ENCODE measurements at places on chromosomes 11 and 22.

- no peak for DNase-seq
Observed at GRCh38 chr11:114008331-114008730, 33.4 kb downstream of the HTR3A start.

- DNase-seq, result no peak
Observed at GRCh38 chr11:40027720-40028119, 1431.7 kb downstream of the LRRC4C start.

DNA sequence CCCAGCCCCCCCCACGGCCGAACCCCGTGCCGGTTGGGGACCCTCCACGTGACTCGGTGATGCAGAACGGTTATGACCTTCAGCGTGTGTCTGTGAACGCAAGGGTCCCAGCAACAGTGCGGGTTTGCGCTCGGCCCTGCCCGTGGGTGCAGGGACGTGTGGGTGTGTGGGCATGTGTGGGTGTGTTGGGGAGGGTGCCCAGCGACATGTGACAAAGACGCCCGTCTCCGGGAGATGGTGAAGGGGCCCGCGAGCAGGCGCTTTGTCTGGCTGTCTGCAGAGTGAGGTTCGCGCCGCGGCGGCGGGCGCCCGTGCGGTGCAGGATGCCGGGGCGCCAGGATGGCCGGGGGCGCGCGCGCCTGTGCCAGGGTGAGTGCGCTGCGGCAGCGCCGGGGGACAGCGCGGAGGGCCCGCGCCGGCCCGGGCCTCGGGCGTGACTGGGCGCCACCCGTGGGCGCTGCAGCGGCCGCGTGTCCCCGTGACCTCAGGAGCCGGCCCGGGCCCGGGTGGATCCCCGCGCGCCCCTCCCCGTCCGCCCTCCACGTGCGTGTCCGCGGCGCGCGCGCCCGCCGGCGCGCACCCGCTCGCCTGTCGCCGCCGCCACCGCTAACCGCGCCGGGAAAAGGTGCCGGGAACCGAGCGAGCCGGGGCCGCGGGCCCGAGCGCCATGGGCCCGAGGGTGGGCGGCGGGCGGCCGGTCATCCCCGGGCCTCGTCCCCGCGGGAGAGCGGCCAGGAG, at the start of gene LRFN4:
Gene LRFN4 (plus strand): TSS at position 569 of the 738 bp plus-strand sequence. CDS start 681 bp downstream, outside the sequence.
- peak; percentile 91 for DNase-seq

DNA sequence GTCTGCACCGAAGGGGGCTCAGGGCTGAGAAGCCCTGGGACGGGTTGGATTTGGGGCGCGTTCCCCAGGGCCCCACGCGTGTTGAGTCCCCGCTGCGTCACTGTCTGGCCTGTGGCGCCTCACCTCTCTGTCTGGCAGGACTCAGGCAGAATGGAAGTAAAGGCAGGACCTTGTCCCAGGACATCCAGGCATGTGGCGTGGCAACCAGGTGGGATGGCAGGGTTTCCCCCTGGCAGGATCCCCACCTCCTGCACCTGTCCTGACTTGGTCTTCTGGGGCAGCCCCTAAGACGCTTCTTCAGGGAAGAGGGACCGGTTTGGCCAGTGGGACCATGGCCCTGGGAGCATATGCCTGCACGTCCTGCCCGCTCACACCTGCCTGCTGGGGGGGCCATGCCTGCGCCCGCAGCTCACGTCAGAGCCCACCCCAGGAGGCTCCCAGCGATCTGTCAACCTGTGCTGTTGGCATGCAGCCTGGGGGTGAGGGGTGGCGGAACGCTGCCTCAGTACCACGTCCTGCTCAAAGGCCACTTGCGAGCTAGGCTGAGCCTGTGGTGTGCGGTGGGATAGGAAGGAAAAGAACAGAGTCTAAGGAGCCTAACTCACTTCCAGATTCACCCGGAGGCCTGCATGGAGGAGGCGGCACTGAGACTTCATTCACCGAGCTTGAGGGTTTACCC, 72.7 kb downstream of the KCNQ1 start:
- no peak for DNase-seq

- DNase-seq, result peak; percentile 45
Observed at GRCh38 chr22:23847991-23848864, 9.4 kb upstream of the DERL3 start.

GRCh38 chr22:50162391-50162956, 8.1 kb upstream of the PANX2 start:
- DNase-seq, result no peak

- DNase-seq, result no peak
Observed at GRCh38 chr11:119374632-119375336, 6.7 kb downstream of the USP2 start.

DNA sequence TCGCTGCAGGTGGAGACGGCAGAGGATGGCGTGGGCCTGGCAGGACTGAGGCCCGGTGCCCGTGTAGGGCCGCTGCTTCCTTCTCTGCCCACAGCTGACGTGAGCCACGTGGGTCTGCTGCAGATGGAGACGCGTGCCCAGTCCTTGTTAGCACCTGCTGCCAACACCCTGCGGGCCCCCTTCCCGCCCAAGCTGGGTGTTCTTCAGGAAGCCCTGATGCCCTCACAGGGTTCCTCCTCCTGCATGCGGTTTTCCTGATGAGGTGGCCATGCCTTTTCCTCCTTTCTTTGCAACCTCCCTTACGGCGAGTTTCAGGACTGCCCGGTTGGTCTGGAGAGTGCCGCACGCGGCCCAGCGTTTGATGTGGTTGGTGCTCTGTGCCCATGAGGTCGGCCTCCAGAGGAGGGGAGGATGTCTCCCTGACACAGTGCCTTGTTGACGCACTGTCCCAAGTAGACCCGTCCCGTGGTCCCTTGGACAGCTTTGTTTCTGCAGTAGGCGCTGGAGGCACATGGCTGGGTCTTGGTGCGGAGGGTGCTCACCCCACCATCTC, 44.7 kb downstream of the AP2A2 start:
- peak; percentile 5 for DNase-seq

DNA sequence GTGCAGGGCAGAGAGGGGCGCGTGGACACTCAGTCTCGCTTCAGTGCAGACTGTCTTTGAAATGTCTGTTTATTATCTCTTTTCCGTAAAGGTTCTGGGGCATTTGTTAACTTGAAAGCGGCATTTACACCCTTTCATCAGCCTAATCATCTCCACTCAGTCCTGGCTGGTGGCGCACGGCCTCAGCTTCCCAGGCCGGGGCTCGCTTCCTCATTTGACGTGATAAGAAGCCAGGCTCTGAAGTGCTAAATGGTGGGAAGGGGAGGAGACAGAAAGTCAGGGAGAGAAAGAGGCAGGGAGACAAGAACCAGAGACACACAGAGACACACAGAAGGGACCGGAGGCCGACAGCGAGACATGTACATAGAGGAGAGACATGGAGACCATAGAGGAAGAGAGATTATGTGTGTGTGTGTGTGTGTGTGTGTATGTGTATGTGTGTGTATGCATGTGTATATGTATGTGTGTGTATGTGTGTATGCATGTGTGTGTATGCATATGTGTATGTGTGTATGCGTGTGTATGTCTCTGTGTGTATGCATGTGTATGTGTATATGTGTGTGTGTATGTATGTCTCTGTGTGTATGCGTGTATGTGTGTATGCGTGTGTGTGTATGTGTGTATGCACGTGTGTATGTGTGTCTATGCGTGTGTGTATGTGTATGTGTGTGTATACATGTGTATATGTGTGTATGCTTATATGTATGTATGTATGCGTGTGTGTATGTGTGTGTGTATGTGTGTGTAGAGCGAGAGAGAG, 101.5 kb downstream of the ST3GAL4 start:
- DNase-seq, result no peak

- DNase-seq, result no peak
Observed at GRCh38 chr11:94770563-94771120, 2.5 kb downstream of the AMOTL1 start.

- no peak for DNase-seq
Observed at GRCh38 chr11:46198245-46199240, 77.3 kb upstream of the PHF21A start.

DNA sequence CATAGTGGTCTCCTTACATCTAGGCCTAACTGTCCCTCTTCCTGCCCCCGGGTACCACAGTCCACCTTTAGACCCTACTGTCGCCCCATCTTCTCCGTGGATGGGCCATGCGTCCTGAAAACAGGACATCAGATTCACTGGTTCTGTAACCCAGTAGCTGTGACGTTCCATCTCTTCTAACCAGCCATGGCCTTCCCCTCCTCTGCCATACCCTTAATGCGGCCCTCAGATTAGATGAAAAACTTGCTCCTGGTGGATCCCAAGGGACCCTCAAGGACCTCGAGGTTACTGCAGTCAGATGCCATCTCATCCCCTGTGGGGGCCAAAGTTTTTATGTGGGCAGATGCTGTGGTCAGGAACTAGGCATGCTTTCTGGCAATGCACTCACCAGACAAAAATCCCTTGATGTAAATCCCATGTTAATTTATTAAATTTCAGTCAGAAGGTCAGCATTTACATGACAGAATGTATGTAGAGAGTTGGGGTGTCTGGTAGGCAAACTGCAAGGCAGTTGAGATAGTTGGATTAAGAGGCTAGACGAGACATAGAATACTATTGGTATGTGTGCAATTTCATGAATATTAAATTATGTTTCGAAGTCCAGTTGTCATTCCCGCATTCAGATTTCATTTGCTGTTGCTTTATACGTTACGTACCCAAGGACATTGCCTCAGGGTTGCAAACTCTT, 64.3 kb downstream of the WNT11 start:
- no peak for DNase-seq

DNA sequence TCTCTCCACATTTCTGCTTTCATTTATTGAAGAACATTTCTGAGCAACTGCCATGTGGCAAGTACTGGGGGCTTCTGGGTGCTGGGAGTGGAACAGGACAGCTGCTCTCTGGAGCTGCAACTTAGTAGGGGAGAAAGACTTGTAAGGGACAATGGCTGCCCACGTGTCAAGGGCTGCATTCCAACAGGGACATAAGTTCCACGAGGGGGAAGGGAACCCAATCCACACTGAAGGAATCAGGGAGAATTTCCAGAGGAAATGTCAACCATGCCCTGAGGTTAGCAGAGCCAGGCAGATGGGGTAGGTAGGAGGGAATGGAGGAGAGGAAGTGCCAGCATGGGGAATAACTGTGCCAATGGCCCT, 1.7 kb downstream of the MAPK8IP2 start:
- DNase-seq, result no peak

- no peak for DNase-seq
Observed at GRCh38 chr11:46761807-46762206, 42.8 kb downstream of the F2 start.

DNA sequence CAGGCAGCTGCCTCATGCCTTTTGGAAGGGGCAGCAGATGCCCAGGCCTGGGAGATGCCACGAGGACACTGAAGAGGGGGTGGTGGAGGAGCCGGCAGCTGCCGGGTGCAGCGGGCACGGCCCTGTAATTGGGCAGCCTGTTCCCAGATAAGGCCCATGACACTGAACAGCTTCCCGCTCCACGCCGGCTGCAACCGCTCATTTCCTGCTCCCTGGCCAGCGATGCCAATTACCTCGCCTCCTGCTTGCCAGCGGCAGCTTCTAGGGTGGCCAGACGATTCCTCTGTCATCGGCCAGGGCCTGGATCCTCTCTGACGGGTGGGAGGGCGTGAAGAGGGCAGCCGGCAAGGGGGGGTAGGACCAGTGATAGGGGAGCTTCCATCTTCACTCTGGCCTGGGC, 22.8 kb downstream of the FLRT1 start:
- no peak for DNase-seq

DNA sequence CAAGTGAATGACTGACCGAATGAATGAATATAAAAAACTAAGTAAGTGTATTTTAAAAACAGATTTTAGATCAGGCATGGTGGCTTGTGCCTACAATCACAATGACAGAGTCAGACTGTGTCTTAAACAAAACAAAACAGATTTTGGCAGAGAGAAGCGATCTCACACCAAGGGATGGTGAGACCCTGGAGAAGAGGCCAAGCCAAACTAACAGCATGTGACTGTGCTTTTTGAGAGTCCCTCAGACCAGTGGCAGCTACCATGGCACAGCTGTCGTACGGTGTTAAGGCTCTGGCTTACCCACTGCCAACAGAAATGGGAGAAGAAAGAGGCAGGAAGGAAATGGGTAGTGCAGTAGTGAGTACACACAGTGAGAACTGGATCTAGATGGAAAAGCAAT, 60.6 kb downstream of the SGSM3 start:
- DNase-seq, result no peak

DNA sequence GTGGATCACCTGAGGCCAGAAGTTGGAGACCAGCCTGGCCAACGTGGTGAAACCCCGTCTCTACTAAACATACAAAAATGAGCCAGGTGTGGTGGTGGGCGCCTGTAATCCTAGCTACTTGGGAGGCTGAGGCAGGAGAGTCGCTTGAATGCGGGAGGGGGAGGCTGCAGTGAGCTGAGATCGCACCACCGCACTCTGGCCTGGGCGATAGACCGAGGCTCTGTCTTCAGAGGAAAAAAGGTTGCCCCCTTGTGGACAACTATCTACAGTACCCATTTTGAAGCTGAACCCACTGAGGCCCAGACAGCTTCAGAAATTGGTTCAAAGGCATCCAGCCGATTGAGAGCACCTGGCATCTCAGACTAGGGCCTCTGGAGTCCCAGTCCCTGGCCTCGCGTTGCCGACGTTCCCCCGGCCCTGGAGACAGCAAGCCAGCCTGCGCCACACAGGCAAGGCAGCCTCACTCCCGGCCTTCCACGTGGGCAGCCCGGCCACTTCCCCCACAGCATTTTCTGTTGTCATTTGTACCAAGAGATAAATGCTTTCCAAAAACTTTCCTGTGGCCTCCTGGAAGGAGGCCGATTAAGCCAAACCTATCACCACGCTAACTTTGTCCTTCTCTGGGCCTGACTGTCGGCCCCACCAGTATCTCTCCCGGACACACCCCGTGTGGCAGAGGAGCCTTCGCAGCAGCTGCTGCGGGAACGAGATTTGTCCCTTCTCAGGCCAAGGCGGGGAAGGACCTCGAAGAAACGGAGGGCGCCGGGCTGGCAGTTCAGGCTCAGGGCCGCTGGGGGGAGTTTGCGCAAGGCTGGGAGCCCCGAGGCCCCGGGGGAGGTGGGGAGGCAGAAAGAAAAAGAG, 82.8 kb downstream of the FLI1 start:
- DNase-seq, result peak; percentile 86

DNA sequence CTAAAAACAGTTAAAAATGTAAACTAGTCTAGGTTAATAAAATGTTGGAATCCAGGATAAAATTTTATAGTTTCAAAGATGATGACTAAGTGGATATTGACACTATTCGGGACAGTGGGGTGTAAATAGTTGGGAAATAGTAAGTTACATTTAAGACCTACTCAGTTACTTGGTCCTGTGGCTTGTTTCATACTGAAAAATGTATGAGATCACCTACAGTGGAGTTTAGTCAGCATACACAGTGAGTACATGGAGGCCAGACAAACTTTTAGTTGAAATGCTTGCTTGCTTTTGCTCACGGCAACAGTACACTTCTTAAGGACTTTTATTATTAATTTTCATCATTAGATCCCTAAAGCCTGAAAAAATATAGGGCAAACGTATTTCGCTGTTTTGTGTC, 16.1 kb downstream of the TRIM22 start:
- DNase-seq, result no peak

DNA sequence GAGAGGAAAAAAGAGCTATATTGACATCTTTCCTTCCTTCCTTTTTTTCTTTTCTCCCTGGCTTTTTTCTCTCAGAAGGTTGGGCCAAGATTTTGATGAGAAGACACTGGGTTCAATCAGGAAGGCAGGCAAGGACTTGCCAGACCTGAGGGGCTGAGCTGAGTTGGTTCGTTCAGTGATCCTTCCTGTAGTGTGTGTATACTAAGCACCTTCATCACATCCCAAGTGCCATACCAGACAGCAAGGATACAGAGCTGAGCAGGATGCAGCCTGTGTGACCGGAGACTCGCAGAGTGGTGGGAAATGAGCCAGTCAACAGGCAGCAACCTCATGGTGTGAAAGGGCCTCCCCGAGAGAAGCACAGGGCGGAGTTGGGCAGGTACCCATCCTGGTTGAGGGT, 95.5 kb downstream of the SPON1 start:
- no peak for DNase-seq

Data from iPS-NIHi11 (cell line).